ENCODE measurements at places on chromosomes 2 and 18.

GRCh38 chr18:12656605-12656937 lies 1.3 kb downstream of the SPIRE1 start:
- no peak for DNase-seq

DNA sequence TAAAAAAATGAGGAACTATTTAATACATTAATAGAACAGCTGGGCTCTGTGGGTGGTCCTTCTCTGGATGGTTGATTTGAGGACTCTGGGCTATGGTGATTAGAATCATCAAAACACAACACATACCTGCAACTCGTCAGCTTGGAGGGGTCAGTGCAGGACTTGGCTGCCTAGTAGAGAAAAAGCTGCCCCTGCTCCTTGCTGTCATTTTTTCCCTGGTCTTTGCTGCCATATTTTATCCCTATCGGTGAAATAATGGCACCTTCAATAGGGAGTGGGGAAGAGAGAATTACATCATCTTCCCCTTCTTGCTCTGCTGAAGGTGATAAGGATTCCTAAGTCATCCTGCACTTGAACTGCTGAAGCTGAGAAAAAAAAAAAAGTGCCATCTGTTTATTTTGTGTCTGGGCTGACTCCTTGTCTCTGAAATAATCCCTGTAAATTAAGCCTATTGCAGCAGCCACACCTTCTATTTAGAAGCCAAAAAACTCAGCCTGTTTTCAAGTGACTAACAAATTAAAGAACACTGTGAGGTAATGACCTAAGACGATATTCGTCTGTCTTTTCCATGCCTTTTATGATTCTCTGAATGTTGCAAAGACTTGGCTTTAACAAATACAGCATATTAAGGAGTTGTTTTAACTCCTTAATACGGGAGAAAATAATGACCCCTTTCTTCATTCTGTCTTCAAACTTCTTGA lies 89.3 kb downstream of the ACVR1 start:
- DNase-seq: no peak

- no peak for DNase-seq
Observed at GRCh38 chr2:18132697-18133096, 254.2 kb downstream of the KCNS3 start.

DNA sequence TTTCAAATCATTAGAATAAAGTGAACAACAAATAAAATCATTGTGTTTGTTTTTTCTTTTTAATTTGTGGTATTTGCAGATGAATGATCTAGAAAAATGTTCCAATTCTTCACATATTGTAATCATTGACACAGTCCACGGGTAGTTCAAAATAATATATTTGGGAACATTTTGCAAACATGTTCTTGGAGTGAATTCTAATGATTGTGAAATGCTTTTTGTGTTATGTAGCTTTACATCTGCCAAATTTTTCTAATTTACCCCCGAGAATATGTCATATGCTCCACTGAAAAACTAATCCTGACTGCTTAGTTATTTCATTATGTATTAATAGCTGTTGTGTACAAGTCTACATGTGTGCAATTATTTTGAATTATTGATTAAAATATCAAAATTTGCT lies 1468.4 kb upstream of the NXPH2 start:
- no peak for DNase-seq

DNA sequence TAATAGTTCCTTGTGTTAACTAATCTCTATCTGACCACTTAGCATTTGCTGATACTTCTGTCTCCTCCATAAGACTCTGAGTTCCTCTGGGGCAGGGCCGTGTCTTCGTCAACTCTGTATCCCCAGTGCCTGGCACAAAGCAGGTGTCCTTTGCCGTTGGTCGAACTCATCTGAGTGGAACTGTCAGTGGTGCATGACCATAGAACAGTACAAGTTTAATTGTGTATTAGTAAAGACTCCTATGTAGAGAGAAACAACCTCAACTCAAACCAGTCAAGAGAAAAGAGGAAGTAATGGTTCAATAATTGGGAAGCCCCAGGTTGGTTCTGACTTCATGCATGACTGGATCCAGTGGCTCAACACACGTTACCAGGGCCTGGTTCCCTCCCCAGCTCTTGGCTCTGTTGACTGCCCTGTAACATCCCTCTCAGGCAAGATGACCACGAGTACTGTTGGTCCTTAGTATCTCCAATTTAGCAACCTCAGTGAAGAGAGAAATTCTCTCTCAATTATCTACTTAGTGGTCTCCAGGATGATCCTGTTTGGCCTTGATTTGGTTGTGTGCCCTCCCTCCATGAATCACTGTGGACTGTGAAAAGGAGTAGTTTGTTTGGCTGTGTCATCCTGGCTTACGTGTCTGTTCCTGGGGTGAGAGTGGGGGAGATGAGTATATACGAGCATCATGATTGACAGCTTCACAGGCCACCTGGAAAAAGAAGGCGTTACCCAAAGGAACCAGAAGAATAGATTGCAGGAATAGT lies 58.5 kb upstream of the MSH6 start:
- no peak for DNase-seq

- no peak for DNase-seq
Observed at GRCh38 chr2:568639-569235, 108.5 kb downstream of the TMEM18 start.

- no peak for DNase-seq
Observed at GRCh38 chr2:217652761-217653639, 349.8 kb downstream of the TNS1 start.
